ENCODE measurements at places on chromosomes 4 and X.

DNA sequence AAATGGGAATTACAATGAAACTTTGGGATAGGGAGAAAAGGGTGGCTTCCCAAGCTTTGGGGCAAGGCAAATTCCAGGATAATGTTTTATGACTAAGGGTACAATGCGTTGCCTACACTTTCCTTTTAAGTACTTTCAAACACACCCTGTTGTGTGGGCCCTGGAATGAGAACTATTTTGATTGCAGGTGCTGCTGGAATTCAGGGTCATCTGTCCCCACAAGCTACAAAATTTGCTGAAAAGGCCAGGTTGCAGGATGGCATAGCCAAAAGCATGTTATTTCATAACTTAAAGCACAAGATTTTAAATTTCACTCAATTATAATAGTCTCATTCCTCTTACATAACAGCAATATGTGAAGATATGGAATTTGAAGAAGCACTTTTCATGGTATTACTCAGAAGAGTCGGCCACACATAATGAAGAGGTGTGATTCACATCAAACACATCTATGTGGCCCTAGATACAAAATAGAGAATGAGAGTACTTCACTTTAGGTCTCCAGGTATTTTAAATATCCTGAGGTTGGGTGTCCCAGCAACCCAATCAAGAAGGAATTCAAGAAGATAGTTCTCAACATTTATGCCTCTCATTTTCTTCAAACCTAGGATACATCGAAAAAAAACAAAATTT is 89.3 kb downstream of the APBB2 start:
- peak; percentile 66 for DNase-seq

DNA sequence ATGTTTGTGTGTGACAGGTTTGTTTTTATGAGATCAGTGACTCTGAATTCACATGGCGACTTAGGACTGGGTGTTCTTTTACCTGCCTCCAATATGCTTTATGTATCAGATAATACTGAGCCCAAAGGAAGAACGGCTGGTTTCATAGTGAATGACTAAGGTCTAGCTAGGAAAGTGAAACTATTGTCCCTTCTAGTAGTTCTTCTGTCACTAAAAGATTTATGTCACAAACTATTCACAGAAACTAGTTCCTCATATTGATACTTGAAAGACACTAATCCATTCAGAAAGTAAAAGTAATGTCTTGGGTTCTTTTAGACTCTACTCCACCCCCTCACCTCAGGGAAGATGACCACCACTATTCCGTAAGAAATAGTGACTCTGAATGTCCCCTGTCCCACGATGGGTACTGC is 81.7 kb downstream of the EGF start:
- DNase-seq, result no peak

DNA sequence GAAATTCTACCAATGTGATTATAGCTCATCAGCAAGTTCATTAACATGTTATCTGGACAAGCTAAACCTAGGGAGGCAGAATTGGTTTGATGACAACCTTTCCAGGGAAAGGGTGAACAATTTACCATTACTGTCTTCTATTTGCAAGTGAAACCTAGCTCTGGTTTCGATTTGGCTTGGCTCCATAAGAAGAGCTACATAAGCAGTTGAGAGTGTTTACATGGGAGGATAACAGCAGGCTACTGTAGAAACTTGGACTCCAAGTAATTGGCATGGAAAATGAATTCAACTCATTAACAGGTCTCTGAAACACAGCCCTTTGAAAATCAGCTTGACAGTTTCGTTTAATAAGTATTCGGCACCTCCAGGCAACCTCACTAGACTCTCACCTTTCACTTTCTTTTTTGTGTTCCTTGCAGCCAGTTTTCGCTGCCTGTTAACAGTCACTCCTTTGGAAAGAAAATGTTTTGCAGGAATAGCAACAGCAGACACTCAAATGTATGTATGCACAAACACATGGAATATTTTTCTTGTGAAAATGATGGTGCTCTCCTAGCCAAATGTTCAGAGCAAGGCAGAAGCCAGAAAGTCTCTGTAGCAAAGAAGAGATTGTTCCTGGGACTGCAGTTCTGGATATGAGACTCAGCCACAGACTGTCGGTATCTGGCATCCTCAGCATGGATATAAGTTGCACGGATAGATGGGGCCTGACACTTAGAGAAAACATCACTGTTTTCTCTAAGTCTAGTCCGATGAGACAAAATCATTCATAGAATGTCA is 27.5 kb downstream of the POU3F4 start:
- no peak for DNase-seq

GRCh38 chr4:1247864-1248244 is 1.1 kb downstream of the CTBP1 start:
- DNase-seq, result no peak

DNA sequence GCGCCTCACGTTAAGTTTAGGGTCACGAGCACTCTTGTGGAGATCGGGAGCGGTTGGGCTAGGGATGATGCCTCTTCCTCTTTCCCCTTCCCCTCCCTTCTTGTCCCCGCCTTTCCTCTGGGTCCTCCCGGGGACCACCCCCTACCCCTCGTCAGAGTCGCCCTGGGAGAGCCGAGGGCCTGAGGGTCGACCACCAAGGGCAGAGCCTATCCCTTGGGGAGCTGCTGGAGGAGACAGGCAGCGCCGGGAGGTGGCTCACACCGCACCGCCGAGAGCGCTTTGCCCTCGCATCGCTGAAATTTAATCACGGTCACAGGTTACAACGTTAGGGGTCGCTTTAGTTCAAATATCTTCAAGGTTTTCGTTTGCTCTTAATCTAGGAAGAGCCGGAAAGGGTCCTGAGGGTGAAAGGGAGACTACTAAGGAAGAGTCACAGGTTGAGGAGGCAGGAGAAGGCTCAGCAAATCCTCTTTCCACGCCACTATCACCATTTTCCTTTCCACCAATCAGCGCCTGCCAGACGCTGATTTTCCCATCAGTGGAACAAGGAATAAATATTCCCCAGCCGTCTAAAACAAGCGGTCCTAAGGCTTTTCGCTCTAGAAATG is 528 bp upstream of the SNCA start:
- no peak for DNase-seq

GRCh38 chr4:81781799-81782198 is 310.1 kb upstream of the RASGEF1B start:
- no peak for DNase-seq

GRCh38 chrX:10010686-10011085 is 43.5 kb downstream of the CLDN34 start:
- peak; percentile 67 for DNase-seq

DNA sequence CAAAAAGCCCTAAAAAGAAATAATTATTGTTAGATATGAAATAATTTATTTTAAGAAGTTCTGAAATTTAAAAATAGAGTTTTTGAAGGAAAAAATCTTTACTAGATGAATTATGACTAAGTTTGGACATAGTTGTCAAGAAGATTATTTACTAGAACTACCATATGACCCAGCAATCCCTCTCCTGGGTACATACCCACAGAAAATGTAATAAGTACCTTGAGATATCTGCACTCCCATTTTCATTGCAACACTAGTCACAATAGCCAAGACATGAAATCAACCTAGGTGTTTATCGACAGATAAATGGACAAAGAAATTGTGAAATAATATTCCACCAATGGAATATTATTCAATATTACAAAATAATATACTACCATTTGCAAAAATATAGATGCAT is 109.9 kb downstream of the PDHA2 start:
- DNase-seq, result no peak

- no peak for DNase-seq
Measured at GRCh38 chr4:54146139-54146538, 46.2 kb downstream of the GSX2 start.

DNA sequence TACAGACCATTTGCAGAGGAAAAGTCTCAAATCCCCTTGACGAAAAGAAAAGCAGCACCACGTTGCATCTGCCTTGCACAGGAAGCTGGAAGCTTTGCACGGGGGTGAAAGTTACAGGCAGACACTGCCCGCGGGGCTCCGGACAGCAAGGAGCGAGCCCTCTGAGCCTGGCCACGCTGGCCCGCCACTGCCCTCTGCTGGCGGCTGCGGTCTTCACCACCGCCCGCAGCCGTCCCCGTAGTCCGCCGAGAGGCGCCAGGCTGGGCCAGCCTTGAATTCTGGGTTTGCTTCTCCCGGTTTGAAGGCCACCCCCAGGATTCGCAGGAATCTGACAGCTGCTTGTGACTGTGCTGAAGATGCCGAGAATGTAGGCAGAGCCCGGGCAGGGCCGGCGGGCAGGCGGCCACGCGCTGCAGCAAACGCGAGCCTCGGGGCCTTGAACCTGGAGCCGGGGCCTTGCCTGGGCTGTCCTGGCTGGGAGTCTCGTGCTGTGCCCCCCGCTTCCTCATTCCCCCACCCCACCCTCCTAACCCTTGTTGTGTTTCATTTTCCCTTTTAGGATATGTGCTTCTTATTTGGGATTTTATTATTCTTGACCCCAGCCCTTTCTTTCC is 49.2 kb downstream of the ENPP6 start:
- peak; percentile 26 for DNase-seq

DNA sequence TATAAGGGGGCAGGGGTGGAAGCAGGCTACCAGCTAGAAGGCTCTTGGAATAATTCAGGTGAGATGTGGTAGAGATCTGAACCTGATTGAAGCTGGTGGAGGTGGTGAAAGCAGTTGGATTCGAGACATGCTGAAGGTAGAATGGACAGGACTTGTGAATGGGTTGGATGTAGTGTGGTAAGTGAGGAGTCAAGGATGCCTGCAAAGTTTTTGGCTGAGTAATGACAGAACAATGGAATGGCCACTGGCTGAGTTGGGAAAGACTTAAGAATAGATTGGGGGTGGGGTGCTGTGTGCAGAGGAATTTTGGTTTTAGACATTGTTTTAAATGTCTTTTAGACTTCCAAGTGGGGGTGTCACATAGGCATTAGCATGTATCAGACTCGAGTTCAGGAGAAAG is 33.5 kb downstream of the HPF1 start:
- no peak for DNase-seq

GRCh38 chr4:158102904-158103303 is 69.9 kb downstream of the GASK1B start:
- DNase-seq, result no peak

DNA sequence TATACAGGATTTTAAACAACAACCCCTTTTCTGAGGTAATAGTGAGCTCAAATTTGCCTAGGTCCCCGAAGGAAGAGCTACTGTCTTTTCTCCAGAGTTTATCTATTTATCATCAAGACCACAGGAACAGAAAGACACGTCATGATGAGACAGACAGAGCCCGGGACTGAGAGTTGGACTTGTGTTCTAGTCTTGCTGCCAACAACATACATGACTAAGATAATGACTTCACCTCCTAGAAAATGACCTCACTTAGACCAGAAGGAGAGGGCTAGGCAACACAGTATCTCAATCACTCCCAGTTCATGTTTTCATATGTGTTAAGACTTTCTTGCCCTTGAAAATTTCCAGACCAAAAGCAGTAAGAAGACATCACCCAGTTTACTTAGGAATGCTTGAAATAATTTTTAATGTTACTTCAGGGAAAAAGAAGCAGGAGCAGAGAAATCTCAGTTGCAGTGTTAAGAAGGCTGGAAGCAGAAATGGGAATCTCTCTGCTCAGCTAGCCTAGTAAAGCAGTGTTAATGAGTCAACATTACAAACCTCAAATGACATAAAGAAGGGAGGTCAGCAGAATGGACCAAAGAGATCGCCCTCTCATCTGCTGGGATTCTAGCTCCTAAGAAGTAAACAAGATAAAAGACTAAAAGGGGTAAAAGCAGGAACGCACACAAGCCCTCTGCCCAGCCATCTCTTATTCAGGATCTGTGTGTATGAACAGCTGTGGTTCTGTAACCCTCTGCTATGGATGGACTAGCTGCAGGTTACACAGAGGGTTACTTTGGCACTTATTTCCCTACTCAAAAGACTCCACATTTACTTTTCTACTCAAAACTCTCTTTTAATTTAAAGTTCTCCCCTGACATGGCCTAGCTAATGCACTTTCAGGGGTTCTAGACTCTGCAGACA is 24.8 kb downstream of the PDGFC start:
- DNase-seq, result no peak

GRCh38 chr4:52750819-52751486 is at the start of gene ERVMER34-1:
ERVMER34-1 (minus strand) TSS chr4:52751425; CDS start chr4:52745520, 5,905 bp downstream.
- DNase-seq, result no peak

DNA sequence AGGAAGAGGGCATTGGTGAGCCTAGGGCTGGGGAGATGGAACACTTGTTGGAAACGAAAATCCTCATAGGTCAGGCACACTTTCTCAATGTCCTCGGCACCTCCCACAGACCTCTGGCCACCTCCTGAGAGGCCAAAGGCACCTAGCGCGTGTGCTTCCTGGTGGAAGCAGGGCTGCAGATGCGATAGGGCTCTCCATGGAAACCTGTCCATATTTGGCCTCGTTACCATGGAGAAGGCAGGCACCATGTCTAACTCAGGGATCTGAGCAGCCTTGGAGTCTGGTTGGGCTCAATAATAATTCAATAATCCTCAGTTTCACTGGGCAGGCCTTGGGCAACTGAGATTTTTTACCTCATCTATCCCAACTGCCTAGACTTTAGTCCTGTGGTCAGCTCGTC is 58.3 kb downstream of the RAI2 start:
- no peak for DNase-seq

DNA sequence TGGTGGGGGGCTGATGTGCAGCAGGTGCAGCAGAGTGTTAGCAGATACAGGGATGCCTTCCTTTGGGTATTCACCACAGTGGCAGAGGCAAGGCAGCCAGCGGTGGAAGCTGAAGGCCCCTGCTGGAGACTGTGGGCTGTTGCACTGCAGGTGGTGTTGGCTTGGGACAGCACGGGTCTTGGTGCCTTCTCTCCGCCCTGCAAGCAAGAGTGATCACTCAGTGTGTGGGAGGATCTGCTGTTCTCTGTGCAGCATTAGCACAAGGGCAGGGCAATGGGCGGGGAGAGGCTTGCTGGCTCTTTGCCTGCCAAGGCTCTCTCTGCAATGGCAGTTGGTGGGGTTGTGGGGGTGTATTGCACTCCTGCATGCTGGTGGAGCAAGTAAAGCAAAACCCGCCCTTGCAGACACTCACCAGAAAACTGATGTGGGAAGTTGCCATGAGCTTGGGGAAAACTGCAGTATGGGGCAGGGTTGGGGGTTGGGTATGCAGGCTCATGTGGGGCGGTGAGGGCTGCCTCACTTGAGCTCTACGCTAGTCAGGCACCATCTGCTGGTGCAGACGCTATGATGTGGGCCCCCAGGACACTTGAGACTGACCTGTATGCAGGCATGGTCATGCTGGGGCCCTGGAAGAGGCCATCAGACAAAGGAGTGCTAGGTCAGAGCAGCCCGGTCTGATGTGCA is 820.8 kb upstream of the GRIA3 start:
- no peak for DNase-seq

All from HepG2 (cell line).